M059J (cell line): ENCODE measurements at places on chromosomes 3 and 15. TPM values are rescaled to one million over a fixed set of nuclear protein-coding genes. Genes with fewer than 3 reads are reported as not detected.

- DNase-seq, result no peak
Observed at GRCh38 chr3:49026536-49026935, 2.7 kb downstream of the IMPDH2 start.

GRCh38 chr3:26655231-26655630 lies 32.7 kb downstream of the LRRC3B start:
- no peak for DNase-seq

DNA sequence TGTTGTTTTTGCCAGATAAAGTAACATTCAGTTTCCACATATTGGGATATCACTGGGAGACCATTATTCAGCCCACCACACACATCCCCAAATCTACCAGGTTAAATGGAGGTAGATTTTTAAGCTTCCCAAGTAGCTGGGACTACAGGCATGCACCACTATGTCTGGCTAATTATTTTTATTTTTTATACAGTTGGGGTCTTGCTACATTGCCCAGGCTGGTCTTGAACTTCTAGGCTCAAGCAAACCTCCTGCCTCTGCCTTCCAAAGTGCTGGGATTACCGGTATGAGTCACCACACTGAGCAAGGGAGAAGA lies 96.6 kb upstream of the CHD2 start:
- no peak for DNase-seq

GRCh38 chr3:143955113-143955512 lies 16.5 kb upstream of the DIPK2A start:
- DNase-seq, result no peak

GRCh38 chr3:34132069-34132692 lies 333.8 kb downstream of the PDCD6IP start:
- DNase-seq, result no peak

Gene GOLGA6D
- total RNA-seq, result not detected in 2 replicates

Gene GRAMD1C
- total RNA-seq, result 2.2 and 3.6 TPM in 2 replicates
